ENCODE measurements at places on chromosomes 4 and X. TPM values are rescaled to one million over a fixed set of nuclear protein-coding genes. Genes with fewer than 3 reads are reported as not detected.
A peak's percentile ranks its signal among the peaks of the same experiment; 100 is the strongest.

GRCh38 chr4:81405900-81406401 lies 65.8 kb downstream of the RASGEF1B start:
- DNase-seq, result peak; percentile 5

DNA sequence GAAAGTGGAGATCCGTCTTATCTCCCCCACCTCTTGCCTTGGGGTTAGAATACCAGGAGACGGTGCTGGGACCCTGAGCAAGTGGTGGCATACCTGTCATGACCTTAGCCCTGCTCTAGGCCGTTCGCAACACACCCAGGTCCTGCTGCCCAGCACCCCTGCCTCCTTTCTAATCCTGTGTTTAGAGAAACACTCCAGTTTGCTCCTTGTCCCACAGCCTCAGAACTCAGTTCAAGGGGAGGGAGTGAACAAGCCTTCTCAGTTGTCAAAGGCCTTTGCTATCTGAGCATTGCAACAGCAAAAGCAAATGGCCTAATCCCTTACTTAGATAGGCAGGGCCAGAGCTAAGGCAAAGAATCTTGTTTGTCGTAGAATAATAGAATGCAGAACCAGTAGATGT lies 67.9 kb downstream of the CHRNA9 start:
- DNase-seq, result no peak

SPOCK3 gene
- total RNA-seq, result not detected

GRCh38 chrX:69313617-69314290 lies 148.5 kb upstream of the PJA1 start:
- no peak for DNase-seq

GRCh38 chrX:10050481-10050880 lies 83.3 kb downstream of the CLDN34 start:
- DNase-seq, result no peak

DNA sequence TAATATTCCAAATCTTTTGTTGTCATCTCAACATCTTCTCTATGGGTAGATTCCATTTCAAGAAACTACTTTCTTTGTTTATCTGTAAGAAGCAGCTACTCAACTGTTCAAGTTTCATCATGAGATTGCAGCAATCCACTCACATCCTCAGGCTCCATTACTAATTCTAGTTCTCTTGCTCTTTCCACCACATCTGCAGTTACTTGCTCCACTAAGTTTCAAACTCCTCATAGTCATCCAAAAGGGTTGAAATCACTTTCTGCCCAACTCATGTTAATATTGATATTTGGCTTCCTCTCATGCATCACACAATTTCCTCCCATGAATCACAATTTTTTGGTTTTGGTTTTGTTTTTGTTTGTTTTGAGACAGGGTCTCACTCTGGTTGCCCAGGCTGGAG lies 35.7 kb downstream of the ADH5 start:
- no peak for DNase-seq

- DNase-seq, result no peak
These were observed 45.2 kb upstream of the DACH2 start for GRCh38 chrX:86103061-86103460.

- no peak for DNase-seq
These were observed 19.5 kb downstream of the L1CAM start for GRCh38 chrX:153866302-153867019.

HTN3 gene
- not detected for total RNA-seq

DNA sequence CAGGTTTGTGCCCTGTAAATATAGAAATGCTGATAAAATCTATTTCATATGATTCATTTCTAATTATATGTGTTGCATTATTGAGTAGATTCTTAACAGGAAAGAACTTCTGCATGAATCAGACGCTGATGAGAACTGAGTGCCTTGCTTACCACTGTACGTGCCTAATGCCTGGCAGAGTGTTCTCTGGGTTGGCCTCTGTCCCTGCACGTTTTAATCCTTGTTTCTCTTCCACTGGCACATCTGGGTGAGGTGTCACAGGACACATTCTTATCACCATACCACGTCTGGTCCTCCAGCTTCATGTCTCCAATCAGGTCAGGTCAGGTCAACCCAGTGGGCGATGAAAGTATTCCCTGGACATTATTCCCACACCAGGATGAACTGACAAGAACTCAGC lies 53.6 kb downstream of the KLF3 start:
- peak; percentile 53 for DNase-seq

FAM184B gene
- total RNA-seq, result 0.10 TPM

PSAPL1 gene
- not detected for total RNA-seq

MND1 gene
- total RNA-seq, result 12.3 TPM

- peak; percentile 22 for DNase-seq
These were observed 119.2 kb upstream of the GRID2 start for GRCh38 chr4:92184566-92184965.

PDK3 gene
- 3.8 TPM for total RNA-seq

- no peak for DNase-seq
These were observed 60.2 kb upstream of the RPS6KA6 start for GRCh38 chrX:84248226-84248625.

DNA sequence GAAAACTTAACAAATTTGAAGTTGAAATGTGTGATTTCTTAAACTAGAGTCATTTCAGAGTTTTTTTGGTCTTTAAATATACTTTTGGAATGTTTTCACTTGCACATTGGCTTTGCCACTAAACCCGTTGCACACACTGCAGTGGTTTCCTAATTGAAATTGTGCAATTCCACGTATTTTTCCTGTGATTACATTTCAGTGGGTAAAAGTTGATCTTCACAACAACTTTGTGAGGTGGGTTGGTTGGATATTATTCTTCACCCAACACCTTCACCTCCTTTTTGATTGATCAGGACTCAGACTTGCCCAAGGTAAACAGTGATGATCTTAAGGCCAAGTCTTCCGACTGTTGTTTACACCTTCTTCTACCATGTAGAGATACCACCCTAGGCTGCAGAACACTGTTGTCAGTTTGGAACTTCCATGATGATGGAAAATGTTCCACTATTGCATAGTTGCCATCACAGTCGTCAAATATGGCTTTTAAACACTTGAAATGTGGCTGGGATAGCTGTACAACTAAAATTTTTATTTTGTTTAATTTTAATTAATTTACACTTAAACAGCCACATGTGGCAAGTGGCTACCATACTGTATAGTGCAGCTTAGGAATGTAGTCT lies 13.7 kb downstream of the SEPTIN11 start:
- no peak for DNase-seq

DNA sequence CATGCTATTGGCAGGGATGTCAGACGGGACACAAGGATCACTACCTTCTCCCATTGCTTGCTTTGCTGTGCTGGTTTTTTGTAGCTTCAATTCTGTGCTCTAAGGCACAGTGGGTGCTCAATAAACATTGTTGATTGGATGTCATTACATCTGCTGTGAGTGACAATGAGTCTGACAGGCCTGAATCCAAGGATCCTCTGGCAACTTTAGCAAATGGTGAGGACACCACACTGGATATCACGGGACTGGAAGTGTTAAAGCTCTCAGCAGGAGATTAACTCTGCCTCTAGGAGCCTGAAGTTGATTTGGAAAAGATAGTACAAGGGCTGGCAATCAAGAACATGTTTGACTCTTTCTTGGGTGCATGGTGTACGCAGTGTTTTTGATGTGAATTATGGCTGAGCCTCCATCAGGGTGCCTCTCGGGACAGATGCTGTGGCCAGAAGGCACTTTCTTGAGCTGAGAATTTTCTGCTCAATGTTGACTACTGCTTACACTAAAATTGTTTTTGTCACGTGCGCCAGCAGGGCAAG lies 217.9 kb downstream of the ARAP2 start:
- no peak for DNase-seq

DNA sequence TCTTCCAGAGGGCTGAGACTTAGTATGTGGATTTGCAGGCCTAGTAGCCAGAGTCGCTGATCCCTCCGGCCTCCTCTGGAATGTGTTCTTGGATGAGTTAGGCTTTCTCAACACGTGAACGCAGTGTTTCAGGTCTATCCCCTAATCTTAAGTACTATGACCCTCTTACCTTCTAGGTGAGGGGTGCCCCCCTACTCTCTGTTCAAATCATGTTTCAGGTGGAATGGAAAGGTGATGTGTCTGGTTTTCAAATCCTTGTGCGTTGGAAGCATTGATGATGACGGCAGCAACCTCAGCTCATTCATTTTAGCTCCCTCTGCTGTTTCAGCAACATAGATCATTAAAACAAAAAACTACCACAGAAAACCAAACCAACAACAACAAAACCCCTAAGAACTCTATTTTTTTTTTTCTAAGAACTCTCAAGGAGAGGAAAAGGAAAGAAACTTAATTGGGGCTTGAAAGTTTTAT lies 56.4 kb downstream of the RWDD4 start:
- no peak for DNase-seq

JCHAIN gene
- not detected for total RNA-seq

- no peak for DNase-seq
These were observed 346.6 kb downstream of the FBXO8 start for GRCh38 chr4:173936861-173937260.

DNA sequence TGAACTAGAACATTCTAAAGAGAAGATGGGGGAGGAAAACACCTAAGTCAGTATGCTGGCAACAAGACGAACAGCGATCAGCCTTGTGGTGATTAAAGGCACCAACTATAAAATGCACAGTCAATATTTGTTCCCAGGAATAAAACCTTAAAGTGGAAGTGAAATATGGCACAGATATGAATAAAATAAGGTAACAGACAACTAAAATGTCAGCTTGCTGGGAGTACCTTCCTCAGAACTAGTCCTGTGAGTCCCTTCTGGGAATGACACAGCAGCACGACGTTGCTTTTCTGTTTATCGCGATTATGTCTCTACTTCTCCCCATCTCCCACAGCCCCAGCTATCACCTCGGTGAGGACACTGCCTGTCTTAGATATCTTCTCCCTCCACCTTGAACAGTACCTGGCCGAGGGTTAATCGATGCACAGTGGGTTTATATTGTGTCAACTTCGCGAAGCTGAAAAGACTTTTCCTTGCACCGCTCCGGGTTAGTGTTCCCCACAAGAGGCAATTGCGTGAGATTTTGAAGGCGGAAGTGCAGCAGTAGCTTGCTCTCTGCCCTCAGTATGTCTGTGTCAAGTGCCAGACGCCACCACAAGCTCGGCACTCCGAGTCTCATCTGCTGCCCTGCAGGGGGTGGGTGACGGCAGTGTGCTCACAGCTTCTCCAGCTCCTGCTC lies 17.4 kb downstream of the MTNR1A start:
- no peak for DNase-seq

FGFBP1 gene
- total RNA-seq, result not detected

SFRP2 gene
- 0.52 TPM for total RNA-seq

ATP6AP1 gene
- total RNA-seq, result 53.2 TPM

PABPC4L gene
- under 0.01 TPM for total RNA-seq

UGT2B15 gene
- total RNA-seq, result not detected

GUCY2F gene
- not detected for total RNA-seq

- no peak for DNase-seq
These were observed 64.6 kb downstream of the CRLF2 start for GRCh38 chrX:1147611-1148515.

GRCh38 chrX:13418126-13419097 lies 98.6 kb upstream of the ATXN3L start:
- no peak for DNase-seq

DNA sequence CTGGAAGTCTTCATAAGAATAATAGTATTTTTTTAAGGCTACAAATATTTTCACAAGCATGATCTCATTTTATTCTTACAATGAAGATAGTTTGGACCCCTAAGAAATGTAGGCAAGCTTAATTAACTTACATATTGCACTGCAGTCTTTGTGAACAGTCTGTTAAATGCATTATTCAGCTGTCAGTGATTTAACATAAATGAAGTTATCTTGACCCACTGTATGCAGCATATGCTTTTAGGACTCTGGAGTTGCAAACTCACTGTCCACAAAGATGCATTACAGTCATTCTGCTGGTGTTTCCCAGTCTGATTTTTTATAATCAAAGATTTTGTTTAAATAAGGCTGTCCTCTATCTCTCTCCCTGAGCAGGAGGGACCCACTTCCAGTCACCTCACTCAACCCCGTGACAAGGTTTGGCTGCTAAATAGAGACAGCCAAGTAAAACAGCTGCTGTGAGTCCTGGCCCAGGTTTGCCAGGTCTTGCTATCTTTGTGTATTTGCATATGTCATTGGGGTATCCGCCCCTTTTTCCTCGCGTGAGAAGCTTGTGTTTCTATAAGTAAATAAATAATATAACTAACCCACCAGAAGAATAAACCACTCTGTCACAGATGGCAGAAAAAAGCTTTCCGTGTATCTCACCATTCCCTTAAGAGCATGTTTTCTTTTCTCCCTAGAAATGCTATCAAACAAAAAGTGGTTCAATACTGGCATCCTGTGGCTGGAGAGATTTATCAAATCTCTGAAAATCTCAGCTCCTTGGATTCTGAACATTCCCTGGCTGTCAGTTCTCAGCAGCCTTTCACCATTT lies 67.0 kb downstream of the SLC7A11 start:
- DNase-seq, result no peak

DNA sequence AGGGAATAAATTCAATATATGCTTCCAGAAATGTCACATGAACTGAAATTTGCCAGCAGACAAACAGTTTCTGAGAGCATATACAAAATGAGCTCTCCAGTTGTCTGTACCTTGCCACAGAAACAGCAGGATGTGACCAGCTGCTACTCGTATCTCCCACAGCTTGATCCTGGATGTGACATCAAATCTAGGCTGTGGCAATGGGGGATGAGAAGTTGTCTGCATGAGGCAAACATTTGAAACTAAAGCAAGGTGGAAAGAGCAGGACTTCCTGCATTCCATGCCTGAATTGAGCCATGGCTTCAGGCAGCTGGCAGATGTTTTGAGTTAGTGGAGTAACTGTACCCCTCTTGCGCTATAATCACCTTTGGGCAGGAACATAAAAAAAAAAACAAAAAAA lies 1724.0 kb downstream of the RPA4 start:
- no peak for DNase-seq

SHROOM4 gene
- 0.15 TPM for total RNA-seq

ARHGEF6 gene
- 4.8 TPM for total RNA-seq

PHEX gene
- total RNA-seq, result 0.05 TPM

DNA sequence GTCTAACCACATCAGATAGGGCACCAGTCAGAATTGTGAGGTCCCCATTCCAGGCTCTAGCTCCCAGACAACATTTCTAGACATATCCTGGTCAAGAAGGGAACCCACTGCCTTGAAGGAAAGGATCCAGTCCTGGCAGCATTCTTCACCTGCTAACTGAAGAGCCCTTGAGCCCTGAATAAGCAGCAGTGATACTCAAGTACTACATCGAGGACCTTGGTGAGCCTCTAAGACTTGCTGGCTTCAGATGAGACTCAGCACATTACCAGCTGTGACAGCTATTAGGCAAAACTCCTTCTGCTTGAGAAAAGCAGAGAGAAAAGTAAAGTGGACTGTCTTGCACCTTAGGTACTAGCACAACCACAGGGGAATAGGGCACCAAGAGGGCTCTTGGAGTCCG lies 205.8 kb upstream of the F9 start:
- no peak for DNase-seq

All from MG63 (cell line).